ENCODE measurements at places on chromosomes 11 and 22.
A peak's percentile ranks its signal among the peaks of the same experiment; 100 is the strongest.

DNA sequence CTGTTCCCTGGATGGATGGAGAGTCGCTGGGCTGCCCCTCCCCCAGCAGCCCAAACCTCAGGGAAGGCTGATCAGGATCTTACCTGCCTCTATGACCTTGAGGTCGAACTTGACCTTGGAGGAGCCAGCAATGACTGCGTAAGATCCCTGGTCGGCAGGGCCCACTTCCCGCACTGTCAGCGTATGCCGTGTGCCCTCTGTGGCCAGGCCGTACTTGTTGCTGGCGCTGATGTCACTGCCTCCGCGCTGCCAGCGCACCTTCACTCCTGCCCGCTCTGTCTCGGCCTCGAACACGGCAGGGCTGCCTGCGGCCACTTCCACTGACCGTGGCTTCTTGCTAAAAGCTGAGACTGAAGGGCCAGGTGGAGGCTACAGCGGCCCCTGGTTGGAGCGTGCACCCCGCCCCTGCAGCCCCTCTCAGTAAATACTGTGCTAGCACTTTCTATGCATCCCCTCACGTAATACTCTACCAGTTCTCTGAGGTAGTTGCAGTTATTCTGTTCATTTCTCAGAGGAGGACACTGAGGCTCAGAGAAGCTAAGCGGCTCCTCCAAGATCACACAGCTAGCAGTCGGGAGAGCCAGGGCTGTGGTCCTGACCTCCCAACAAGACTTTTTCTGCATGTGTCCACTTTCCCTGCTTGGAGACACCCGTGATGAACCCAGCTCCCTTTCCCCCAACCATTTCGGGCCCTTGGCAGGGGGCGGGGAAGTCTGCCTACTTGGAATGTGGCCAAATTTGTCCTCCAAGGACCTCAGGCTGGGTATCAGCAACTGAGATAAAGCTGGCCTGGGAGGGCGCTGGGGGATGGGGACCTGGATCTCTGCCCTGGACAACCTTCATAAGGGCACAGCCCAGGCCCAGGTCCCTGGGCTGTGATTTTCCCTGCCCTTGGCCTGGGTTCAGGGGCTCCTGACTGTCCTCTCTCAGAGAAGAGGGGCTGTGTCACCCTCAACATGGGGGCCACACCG lies 1.1 kb downstream of the MYBPC3 start:
- DNase-seq, result no peak

GRCh38 chr22:32905400-32905799 lies 103.9 kb downstream of the TIMP3 start:
- DNase-seq, result no peak

GRCh38 chr11:65317025-65317786 lies 2.5 kb downstream of the CDC42EP2 start:
- no peak for DNase-seq

DNA sequence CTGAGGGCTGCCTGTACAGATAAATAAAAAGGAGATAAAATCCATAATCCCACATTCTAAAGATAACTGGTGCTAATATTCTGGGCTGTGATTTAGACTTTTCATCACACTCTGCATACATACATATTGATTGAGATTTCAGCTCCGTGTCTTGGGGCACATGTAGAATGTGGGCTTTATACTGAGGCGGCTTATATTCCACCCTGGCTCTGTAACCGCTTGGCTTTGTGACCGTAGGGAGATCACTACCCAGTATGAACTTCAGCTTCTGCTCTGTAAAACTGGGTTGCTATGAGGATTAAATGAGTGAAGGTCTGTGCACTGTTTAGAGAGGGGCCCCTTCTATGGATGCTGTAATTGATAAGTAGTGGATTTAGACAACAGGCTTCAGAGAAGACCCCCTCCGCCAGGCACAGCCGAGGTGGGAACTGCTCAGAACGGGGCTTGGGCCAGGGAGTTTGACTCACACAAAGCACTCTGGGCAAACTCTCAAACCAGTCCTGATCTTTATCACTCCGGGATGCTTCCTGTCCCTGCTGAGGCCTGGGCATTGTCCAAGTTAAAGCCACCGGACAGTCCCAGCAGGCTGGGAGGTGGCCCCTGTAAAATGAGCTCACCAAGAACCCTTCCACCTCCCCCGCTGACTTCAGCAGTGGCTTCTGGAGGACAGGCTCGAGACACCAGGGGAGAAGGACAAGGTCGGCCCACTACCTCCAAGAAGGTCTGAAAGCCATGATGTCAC lies 17.2 kb downstream of the KIAA1671 start:
- no peak for DNase-seq

- no peak for DNase-seq
Measured at GRCh38 chr22:39474351-39475111, 17.7 kb downstream of the MGAT3 start.

DNA sequence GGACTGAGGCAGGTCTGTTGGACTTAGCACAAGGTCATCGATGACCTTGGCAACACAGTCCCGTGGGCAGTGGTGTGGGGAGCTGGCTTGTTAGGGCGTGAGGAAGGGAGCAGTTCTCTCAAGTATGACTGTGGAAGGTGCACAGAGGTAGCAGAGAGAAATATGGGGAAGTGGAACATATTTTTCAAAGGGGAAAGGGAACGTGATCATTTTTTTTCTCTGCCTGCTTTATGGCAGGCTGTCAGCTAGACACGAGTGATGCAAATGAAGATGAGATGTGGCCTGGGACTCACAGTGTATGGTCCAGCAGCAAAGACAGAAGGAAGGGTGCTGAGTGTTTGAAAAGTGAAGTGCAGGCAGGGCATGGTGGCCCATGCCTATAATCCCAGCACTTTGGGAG lies 30.6 kb downstream of the ADAMTS8 start:
- DNase-seq, result no peak

- DNase-seq, result no peak
Measured at GRCh38 chr11:84465040-84465439, 1162.1 kb downstream of the DLG2 start.

GRCh38 chr11:32313477-32313876 lies 121.9 kb downstream of the WT1 start:
- no peak for DNase-seq

DNA sequence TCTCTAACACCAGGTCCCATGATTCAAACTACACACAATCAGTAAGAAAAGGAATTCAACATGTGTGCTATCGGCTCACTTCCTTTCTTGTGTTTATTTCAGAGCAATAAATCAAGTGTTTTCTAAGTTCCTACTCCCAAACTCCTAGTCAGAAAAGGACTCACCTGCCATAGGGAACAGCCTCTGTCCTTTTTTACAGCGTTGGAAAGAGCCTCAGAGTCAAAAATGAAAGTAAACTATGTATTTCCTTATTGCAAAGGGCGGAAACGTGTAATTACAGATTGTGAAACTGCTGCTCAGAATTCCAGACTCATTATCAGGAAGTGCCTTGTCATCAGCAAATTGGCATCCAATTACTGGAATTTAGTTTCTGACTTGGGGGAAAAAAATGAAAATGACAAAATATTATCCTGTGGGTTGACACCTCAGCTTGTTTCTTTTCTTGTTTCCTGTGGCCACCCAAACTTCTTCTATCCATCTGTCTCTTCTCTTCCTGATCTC lies at the start of gene CASP4:
Gene CASP4, minus strand, starts transcription at position 220 of the 501 bp plus-strand sequence. Its CDS starts 49 bp downstream, at position 171.
- no peak for DNase-seq

DNA sequence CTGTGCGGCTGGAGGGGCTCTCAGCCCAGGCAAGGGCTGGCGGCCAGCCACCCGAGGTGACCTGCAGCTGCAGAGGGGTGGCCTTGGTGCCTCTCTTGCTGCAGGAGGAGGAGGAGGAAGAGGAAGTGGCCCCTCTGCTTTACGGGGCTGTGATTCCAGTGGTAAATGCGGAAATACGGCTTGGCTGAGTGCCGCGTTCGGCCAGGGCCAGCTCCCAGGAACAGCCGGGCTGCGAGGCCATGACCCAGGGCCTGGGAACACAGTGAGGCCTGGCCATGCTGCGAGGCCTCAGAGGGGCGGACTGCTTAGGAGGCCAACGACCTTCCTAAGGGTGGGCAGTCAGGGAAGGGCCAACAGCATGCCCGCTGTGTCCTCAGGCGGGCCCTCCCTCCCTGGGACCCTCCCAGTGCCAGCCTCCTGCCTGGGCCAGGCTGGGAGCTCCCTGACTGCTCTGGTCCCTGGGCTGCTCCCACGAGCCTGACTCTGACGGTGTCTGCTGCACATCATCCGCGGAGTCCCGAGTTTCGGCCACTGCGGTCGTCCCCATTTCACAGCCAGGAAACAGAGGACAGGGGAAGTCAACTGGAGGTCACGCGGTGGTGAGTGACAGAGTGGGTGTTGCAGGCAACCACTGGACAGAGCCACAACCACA lies 20.8 kb upstream of the PPARA start:
- DNase-seq, result no peak

DNA sequence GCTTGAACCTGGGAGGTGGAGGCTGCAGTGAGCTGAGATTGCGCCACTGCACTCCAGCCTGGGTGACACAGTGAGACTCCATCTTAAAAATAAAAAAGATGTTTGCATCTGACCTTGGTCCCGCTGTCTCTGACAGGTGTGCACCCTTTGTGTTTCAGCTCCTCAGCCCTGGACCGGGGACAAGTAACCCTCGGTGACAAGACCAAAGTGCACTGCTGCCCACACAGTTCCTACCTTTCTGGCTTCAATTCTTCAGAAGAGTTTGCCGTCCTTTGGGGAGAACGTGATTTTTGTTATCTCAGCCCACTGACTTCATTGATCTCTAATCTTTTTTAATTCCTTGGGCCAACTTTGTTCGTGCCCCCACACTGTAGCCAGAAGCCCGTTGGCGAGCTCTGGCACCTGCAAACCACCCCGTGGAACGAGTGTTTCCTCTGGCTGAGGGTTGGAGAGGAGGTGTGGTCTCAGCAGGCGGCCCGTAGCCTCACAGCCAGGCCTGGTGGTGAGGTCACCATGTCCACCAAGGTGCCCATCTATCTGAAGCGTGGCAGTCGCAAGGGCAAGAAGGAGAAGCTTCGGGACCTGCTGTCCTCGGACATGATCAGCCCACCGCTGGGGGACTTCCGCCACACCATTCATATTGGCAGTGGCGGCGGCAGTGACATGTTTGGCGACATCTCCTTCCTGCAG lies 5.9 kb downstream of the CDC42EP2 start:
- DNase-seq, result no peak

- no peak for DNase-seq
Measured at GRCh38 chr11:121631456-121631855, 178.7 kb upstream of the SORL1-AS1 start.

DNA sequence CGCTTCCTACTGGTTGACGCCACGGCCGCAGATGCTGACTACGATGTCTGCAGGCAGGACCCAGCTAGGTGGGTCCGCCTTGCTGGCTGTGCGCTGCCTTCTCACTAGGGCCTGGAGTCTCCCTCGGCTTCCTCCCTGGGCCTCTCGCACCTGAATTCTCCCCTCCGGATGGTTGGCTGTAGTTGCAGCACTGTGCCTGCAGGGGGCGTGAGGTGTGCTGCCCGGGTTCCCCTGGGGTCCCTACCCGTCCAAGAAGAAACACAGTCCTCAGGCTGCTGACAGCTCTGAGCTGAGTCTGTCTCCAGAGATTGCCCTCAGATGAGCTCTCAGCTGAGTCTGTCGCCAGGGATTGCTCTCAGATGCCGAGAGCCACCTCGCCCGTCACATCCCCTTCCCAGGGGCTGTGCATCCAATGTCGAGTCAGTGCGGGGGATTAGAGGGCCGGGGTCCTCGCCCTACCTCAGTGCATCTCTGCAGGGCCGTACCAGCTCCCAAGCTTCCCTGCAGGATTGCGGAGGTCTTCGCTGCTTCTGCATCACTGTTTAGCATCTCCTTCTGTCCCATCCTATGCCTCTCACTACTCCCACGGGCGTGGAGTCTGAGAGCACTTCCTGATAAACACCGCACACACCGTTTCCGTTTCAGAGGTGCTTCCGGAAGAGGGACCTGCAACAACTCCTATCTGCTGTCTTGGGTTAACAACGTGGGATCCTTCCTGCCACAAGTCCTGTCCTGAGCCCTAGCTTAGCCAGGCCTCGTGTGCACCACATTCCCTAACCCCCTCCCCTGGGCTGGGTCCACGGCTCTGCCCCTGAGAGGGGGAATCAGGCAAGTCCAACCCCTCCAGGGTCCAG lies 196.9 kb downstream of the CSNK2A3 start:
- DNase-seq, result peak; percentile 35

DNA sequence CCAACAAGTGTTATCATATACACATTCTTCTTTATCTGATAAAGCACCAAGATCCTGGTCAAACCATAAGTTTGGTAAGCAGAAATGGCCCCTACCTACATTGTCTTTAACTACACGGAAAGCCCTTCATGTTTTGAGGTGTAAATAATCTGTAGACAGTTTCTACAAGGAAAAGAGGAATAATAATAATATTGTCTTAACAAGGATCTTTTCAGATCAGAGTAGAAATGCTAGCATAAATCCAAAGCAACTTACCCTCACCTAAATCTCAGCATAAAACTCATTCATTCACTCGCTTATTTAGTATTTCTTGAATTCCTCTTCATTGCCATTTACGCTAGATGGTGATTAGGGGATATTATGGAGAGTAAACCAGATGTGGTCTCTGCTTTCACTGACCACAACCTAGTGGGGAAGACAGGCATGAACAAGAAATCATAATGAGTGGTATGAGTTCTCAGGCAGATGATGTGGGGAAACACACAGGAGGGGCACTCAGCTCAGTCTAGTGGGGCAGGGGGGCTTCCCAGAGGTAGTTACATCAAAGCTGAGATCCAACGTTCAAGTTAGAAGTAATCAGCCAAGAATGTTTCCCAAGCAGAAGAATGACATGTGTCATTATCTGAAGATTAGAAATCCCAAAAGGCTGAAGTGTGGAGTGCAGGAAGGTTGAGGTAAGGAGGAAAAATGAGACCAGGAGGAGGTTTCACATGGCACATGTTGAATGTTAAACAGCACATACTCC lies 65.4 kb upstream of the ZC3H12C start:
- DNase-seq, result no peak

- no peak for DNase-seq
Measured at GRCh38 chr11:77438487-77438886, 35.4 kb downstream of the PAK1 start.

DNA sequence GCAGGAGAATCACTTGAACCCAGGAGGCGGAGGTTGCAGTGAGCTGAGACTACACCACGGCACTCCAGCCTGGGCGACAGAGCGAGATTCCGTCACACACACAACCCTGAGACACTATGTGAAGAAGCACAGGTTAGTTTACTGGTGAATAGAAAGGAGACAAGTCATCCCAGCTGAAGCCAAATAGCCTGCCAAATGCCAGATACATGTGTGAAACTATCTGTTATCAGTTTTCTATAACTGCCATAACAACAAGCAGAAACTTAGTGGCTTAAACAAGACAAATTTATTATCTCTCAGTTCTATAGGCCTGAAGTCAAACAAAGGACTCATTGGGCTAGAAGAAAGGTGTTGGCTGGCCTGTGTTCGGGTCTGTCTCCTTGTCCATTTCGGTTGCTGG lies 88.0 kb upstream of the CHRM4 start:
- no peak for DNase-seq

- DNase-seq, result peak; percentile 22
Measured at GRCh38 chr22:38572065-38572464, 2.1 kb upstream of the DMC1 start.

- no peak for DNase-seq
Measured at GRCh38 chr11:61846362-61847020, 18.4 kb downstream of the FADS2 start.

DNA sequence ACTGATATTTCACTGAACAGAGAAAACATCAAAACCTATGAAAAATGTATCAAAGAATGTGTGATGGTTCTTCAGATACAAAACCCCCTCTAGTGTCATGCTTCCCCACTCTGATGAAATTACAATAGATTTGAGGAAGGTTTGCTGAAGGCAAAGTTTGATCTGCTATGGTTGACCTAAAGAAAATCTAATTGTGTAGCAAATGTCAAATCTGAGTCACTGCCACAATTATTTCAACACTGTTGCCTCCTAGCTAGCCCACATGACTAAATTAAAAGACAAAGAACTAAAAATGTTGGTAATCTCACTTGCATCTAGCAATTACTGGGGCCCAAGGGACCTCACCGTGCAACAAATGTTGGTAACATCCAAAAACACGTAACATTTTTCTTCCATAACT lies 728.0 kb downstream of the DLG2 start:
- DNase-seq, result no peak
